ENCODE measurements at places on chromosomes 6 and 20.

DNA sequence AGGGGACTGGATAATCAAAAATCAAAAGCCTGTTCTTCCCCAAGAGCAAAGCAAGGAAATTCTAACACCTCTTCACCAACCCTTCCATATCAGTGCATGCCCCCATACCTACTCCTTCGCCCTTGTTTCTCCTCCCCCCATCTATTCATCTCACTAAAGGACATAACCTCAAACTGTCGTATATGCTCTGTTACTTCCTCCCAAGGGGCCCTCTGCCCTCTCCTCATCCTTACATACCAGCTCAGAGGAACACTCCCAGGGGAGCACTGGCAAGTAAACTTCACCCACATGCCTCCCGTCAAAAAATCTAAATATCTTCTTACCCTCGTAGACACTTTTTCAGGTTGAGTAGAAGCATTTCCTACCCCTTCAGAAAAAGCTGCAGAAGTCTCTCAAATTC, 9.4 kb upstream of the ADTRP start:
- DNase-seq = no peak

GRCh38 chr6:169949511-169950097, 198.2 kb downstream of the ERMARD start:
- no peak for DNase-seq

DNA sequence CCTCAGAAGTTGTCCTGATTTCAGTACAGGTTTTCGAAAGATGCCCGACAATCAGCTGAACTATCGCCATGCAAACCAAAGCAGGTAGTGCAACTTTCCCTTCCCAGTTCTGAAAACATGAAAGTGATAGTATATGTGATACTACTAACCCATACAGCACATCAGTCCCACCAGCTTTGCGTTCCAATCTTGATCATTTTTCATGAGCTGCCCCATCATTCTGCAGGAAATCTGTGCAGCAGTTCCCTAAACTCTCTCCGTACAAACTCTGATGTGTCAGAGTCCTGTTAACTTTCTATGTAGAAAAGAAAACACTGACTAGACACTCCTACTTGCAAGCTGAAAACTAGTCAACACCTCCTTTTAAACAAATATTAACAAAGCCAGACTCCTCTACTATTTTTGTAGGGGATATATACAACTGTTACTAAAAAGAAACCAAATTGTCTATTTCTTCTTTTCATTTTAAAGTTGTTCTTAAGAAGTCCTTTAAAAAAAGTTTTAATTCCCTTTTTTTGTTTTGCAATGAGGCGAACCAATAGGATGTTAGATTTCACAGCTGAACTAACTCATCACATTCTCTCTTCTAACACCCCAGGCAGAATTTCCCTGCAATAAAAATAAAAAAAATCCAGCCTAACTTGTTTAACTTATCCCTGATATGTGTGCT, 99.6 kb upstream of the DST start:
- no peak for DNase-seq

- DNase-seq = no peak
Observed at GRCh38 chr20:37383229-37383989, 37.5 kb downstream of the SRC start.

GRCh38 chr6:16158943-16159557, 30.2 kb downstream of the MYLIP start:
- DNase-seq = no peak

All from fibroblast of skin of left quadriceps (primary cell).